Fibroblast of skin of abdomen (primary cell): ENCODE measurements at places on chromosomes 4 and X.

- no peak for DNase-seq
These were observed 2.8 kb downstream of the CCNG2 start for GRCh38 chr4:77159806-77160205.

DNA sequence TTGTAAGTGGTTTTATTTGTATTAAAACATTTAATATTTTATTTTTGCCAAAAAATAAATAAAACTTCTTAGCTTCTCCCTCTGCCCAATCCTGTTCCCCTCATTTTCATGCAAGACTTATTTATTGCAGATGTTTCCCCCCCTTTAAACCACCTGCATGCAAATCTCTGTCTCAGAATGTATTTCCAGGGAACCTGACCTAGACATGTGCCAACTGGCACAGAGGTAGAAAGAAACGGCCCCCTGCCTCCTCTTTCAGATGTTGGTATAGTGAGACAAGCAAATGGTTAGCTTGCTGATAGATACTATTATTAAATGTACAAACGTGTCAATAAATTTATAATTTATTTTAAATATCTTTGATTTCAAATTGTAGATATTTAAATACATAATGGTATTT lies 47.1 kb downstream of the KLF3 start:
- no peak for DNase-seq

DNA sequence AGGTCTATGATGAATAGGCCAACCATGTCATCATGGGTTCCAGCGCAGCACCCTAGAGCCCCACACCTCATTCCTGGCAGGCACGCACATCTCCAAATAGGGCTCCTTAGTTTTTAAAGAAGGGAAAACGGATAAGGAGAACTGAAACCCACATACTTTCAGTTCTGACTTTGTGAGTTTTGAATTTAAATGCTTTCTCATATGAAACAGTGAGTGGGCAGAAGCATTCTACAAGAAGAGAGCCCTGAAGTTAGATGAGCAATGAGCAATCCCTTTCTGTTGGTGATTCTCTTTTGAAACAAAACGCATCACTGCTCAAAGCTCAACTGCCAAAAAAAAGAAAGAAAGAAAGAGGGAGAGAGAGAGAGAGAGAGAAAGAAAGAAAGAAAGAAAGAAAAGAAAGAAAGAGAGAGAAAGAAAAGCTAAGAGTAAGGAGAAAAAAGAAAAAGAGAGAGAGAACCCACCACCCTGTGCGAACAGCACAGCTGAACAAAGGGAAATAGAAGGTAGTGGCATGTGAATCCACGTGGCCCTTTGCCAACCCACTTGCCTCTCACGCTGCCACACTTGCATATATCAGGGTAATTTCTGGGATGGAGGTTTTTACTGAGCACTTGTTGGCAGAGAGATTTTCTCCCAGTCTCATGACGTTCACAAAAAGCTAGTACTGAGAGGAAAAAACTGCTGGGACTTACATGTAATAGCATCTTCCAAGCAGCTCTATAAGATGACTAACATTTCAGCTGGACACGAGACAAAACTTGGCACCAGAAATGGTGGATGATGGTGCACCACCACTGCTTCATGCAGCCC lies 31.0 kb downstream of the TMSB4X start:
- DNase-seq: no peak

GRCh38 chrX:14941301-14941700 lies 68.1 kb downstream of the MOSPD2 start:
- no peak for DNase-seq

GRCh38 chrX:121755541-121755940 lies 708.1 kb downstream of the GLUD2 start:
- peak; percentile 1 for DNase-seq

GRCh38 chr4:156974264-156974663 lies 2.7 kb upstream of the PDGFC start:
- peak; percentile 87 for DNase-seq

GRCh38 chr4:146654687-146655520 lies 16.2 kb downstream of the POU4F2 start:
- DNase-seq: peak; percentile 15

DNA sequence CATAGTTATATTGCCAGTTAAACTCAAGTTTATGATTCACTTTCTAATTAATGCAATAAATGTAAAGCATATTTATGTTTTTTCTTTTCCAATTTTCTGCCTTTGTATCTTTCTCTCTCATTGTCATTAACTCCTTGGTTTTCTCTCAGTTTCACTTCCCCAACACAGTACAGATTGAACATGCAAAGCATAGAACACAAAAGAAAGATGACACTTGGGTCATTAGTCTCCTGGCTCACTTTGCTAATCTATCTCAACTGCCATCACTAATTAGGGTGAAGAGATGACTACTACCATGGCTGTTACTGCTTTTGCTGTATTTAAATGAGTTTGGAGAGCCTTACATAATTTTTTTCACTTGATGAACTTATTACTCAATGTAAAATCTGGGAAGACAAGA lies 12.3 kb upstream of the NAA11 start:
- no peak for DNase-seq

- DNase-seq: no peak
These were observed 860.0 kb upstream of the POU3F4 start for GRCh38 chrX:82648062-82648461.

DNA sequence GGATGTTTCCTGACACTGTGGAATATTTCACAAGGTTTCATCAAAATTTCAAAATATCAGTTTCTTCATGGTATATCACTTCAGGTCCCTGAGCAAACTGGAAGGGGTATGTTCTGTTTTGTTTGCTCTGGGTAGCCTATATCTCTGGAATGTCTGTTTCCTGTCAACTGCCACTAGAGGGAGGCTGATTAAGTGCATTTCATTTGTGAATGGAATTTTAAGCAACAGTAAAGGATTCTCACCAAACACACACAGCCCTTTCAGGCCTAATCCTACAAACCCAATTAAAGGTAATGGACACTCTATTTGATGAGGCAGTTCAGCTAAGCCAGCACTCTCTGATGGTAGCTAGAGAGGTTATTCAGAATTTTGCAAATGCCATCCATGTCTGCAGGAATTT lies 307.1 kb downstream of the TEX13A start:
- DNase-seq: peak; percentile 0

DNA sequence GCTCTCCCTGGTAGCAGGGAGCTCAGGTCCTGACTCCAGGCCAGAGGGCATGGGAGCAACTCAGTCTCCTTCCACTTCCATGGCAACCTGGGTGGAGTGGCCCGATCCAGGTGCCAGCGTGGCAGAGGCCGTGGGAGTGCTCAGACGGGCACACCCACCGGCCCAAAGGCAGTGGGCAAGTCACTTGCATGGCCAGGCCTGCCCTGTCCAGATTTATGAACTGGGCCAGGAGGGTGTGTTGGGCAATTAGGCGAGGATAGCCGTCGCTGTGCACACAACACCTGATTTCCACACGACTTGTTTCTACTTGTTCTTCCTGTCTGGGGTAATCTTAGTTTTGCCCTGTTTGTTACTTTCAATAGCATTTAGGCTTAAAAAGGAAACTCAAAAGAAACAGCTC lies 55.5 kb upstream of the NYX start:
- DNase-seq: no peak

- DNase-seq: no peak
These were observed 30.9 kb downstream of the SLAIN2 start for GRCh38 chr4:48372272-48372671.

GRCh38 chr4:1856071-1856942 lies at the start of gene LETM1:
TSS of gene LETM1 (minus strand) at chr4:1856156. CDS start at chr4:1855950, 206 bp downstream.
- peak; percentile 96 for DNase-seq

GRCh38 chrX:2958199-2958598 lies 29.1 kb upstream of the ARSD start:
- no peak for DNase-seq
